ENCODE measurements at places on chromosomes 4 and X. TPM values are rescaled to one million over a fixed set of nuclear protein-coding genes. Genes with fewer than 3 reads are reported as not detected.

The XPNPEP2 gene
- total RNA-seq = 1.6 TPM

The BEX2 gene
- total RNA-seq = 5.3 TPM

The DDIT4L gene
- not detected for total RNA-seq

The FAM236B gene
- total RNA-seq = not detected

The STS gene
- 2.1 TPM for total RNA-seq

The RRAGB gene
- total RNA-seq = 7.7 TPM

The ZFYVE28 gene
- 6.1 TPM for total RNA-seq

The FOXP3 gene
- 15.4 TPM for total RNA-seq

The AKAP14 gene
- total RNA-seq = not detected

The TMPRSS11F gene
- not detected for total RNA-seq

The CPLX1 gene
- 0.53 TPM for total RNA-seq

The FAM184B gene
- total RNA-seq = not detected

The PLAC1 gene
- not detected for total RNA-seq

The CYTL1 gene
- not detected for total RNA-seq

The MAGEA6 gene
- not detected for total RNA-seq

The INPP4B gene
- total RNA-seq = 43.7 TPM

The CT45A1 gene
- total RNA-seq = not detected

The ARHGAP6 gene
- not detected for total RNA-seq

The PROM1 gene
- total RNA-seq = not detected

The TCEAL7 gene
- not detected for total RNA-seq

The PTTG2 gene
- 2.2 TPM for total RNA-seq

The RXFP1 gene
- not detected for total RNA-seq

The NWD2 gene
- not detected for total RNA-seq

The WDFY3 gene
- not detected for total RNA-seq

The SMPX gene
- not detected for total RNA-seq

The DCLK2 gene
- total RNA-seq = not detected

The NEK1 gene
- 15.7 TPM for total RNA-seq

The CYSLTR1 gene
- total RNA-seq = 3.3 TPM

The PCYT1B gene
- total RNA-seq = not detected

The SAGE1 gene
- not detected for total RNA-seq

The RBM3 gene
- total RNA-seq = 266 TPM

The NSDHL gene
- 14.2 TPM for total RNA-seq

The ADH4 gene
- total RNA-seq = not detected

The ALB gene
- not detected for total RNA-seq

The NUP62CL gene
- 1.5 TPM for total RNA-seq

The LONRF3 gene
- 0.26 TPM for total RNA-seq

The ADRA2C gene
- total RNA-seq = not detected

The STARD8 gene
- 0.34 TPM for total RNA-seq

The NLGN4X gene
- total RNA-seq = not detected

The F11 gene
- total RNA-seq = not detected

The SLC16A2 gene
- total RNA-seq = not detected

The ETNPPL gene
- total RNA-seq = not detected

The MTMR1 gene
- total RNA-seq = 45.0 TPM

The PRICKLE3 gene
- total RNA-seq = 13.9 TPM
